ENCODE measurements at places on chromosomes 6 and 20.

- DNase-seq = no peak
These were observed 601.9 kb downstream of the HTR1B start for GRCh38 chr6:76861403-76861802.

- no peak for DNase-seq
These were observed 18.0 kb upstream of the SIM1 start for GRCh38 chr6:100482698-100483097.

DNA sequence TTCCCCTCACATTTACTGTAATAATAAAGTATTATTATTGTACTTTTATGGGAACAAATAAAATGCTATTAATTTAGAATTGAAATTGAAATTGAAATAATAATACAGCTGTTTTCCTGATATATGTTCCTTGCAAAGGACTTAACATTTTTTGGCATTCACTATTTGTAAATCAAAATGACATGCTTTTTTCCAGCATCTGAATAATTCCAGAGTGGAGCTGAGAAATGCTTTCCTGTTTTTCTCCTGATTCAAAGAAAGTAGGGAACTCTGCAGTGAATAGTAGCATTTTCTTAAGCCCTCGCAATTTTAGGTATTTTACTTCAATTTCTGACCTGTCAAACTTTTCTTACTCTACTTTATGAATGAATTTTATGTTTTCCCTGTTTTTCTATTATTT, 72.1 kb downstream of the PHACTR2 start:
- no peak for DNase-seq

DNA sequence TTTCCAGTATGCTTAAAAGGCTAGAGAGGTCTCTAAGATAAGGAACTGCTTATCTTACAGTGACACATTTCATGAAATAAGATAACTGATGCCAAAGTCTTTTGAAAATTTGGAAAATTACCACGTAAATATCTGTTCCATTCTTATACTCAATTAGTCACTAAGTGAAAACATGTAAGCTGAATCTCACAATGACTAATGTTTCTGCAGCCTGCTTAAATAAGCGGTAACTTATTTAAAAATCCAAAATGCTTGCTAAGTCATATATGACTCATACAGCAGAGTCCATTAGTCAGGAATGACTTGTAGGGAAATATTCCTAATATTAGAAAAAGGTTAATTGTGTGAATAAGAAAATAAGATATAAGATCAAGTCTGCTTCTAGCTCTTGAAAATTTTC, 27.8 kb upstream of the LGSN start:
- no peak for DNase-seq

- no peak for DNase-seq
These were observed 11.2 kb downstream of the GNAS-AS1 start for GRCh38 chr20:58839474-58839874.

GRCh38 chr20:57743450-57744095, 33.8 kb upstream of the PMEPA1 start:
- DNase-seq = no peak

GRCh38 chr6:89610149-89610642, 28.4 kb downstream of the LYRM2 start:
- DNase-seq = peak; percentile 52

DNA sequence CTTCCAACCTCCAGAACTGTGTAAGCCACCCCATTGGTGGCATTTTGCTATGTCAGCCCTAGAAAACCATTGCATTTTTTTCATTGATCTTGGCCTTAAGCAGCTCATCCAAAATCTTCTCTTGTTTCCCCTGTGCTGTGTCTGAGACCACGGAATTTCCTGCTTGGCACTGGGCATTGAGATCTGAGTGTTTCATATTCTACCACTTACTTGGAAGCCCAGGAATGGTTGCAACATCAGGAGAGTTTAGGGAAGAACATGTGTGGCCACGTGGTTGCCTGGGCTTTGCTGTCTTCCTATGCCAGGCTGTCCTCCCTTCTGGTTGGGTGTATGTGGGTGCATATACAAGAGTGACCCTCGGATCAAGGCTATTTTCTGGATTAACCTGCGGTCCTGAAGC, 139.3 kb upstream of the PMEPA1 start:
- DNase-seq = no peak

GRCh38 chr6:89986650-89987074, 92.4 kb downstream of the GJA10 start:
- DNase-seq = no peak

DNA sequence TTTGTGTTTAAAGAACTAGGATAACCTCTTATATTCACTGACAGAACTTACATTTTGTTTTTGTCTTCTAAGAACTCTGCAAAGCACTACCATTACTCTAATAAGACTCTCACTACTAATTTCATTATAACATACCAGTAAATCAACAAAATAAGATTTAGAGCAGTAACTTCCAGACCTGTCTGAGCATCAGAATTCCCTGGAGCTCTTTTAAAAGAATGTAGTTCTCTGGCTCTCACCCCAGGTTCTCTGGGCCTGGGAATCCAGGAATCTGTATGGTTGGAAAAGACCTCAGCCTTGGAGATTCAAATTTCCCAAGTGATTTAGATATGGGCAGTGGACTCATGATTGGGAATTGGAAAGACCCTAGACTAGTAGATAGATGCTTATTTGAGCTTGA, 89.4 kb downstream of the JAG1 start:
- DNase-seq = no peak

GRCh38 chr6:124671324-124671723, 290.9 kb upstream of the RNF217 start:
- DNase-seq = no peak

GRCh38 chr6:134347885-134348805, 30.2 kb upstream of the SGK1 start:
- no peak for DNase-seq

- no peak for DNase-seq
These were observed 126.6 kb downstream of the DOK5 start for GRCh38 chr20:54601831-54602515.

DNA sequence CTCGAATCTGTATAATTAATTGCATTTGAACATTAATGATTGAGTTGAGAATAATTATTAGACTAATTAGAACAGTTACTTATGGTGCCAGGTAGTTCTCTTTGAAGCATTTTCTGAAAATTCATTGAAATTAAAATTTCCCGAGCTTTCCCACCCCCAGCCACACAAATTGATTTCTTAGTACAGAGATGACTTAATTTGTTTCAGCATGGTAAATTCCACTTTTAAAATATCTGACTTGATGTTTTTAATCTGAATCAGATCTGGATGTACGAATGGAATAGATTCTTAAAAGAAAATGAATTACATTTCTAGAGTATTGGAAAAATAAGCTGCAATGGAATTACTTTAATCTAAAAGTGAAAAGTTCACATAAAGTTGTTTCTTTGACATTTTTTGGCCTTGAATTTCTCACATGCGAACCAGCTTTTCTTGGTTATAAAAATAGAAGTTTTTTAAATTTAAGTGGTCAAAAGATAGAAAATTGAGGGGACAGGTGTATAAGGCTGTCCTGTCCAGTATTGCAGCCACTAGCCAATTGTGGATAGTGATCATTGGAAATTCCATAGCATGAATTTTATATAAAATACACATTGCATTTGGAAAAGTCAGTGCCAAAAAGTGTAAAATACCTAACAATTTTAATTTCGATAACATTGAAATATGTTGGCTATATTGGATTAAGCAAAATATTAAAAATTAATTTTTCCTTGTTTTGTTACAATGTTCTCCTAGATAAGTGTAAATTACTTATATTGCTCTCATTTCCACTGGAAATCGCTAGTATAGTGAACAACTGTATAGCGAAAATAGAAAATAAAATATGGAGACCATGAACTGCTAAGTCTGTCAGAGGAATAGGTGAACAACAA, 102.9 kb downstream of the OR2B2 start:
- DNase-seq = no peak

DNA sequence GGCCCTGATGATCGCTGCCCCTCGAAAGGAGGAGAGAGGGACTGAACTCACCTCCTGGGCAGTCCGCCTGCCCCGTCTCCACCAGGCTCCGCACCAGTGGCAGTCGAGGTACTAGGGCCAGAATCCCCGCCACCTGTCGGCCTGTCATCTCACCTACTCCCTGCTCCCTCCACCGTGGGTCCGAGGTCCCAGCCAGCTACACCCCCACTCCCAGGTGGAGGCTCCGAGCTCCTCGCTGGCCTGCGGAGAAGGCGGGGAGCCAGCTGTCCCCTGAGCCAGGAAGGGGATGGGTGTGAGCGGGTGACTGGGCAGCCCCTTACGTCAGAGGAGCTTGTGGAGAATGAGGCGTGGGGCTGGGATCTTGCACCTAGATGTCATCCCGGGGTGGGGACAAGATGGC, 1066.5 kb upstream of the MANEA start:
- DNase-seq = no peak

GRCh38 chr20:33211817-33212424, 5.2 kb upstream of the BPIFA3 start:
- peak; percentile 34 for DNase-seq

GRCh38 chr6:34036357-34037069, 109.4 kb downstream of the GRM4 start:
- no peak for DNase-seq

DNA sequence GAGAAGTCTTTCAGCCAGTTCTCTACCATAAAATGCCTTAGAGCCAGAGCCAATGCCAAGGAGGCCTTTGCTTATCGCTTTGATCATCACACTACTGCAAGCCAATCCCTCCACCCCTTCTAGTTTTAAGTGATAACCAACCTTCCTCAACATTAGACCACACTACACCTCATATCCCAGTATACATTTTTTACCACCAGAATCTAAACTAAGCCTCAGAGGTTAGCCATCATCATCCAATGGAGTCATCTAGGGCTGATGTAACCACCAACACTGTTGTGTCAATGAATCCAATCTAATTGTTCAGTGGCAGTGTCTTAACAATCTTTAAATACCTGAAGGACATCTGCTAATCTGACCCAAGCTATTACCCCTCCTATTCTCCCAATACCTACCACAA, 6.4 kb downstream of the ZUP1 start:
- DNase-seq = no peak

- DNase-seq = no peak
These were observed 3.2 kb downstream of the HRH3 start for GRCh38 chr20:62216636-62217566.

DNA sequence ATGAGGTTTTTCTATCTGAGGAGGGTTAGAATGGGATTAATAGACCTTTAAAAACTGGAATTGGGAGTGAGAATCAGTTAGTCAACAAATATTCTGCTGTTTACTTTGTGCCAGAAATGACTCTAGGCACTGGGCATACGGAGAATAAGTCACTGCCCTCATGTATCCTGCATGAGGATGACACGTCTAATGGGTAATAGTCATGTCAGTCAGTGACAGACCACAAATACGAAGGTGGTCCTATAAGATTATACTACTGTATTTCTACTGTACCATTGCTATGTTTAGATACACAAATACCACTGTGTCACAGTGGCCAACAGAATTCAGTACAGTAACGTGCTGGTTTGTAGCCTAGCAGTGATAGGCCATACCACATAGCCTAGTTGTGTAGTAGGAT, 30.7 kb downstream of the ZFAND3 start:
- DNase-seq = no peak

GRCh38 chr6:119355157-119355556, 5.6 kb upstream of the MAN1A1 start:
- DNase-seq = peak; percentile 88

- DNase-seq = no peak
These were observed 73.7 kb upstream of the ESR1 start for GRCh38 chr6:151733680-151734320.

GRCh38 chr6:33620856-33621710, at the start of gene ITPR3:
Gene ITPR3, plus strand, starts transcription at chr6:33621322. Its CDS starts 281 bp downstream, at chr6:33621603.
- peak; percentile 31 for DNase-seq

- no peak for DNase-seq
These were observed 157.5 kb downstream of the TBX18 start for GRCh38 chr6:84606860-84607259.

- no peak for DNase-seq
These were observed 96.0 kb upstream of the PRND start for GRCh38 chr20:4625687-4626086.

- no peak for DNase-seq
These were observed 177.2 kb upstream of the TAB2 start for GRCh38 chr6:149140137-149140909.

DNA sequence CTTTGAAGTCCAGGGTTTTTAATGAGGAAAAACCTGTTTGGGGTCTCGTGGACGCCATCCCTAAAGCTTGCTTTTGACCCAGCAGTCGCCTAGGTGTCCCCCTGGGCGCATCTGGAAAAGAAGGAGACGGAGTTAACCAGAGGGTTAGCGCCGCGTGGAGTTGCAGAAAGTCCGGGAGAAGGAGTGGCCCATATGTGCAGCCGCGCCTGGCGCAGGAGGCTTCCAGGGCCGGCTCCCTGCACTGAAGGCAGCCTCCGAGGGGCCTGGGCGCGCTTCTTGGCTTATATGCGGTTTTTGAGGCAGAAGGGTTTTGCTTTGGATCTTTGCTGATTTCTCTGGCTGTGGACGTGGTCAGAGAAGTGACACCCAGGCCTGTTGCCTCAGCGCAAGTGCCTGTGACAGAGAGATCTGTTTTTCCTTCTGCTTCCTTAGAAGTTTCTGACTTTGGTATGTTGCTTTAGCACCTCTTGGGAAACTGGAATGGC, 987 bp downstream of the TMEM181 start:
- DNase-seq = peak; percentile 46

GRCh38 chr6:8057263-8057662, 6.9 kb downstream of the BLOC1S5 start:
- DNase-seq = no peak

DNA sequence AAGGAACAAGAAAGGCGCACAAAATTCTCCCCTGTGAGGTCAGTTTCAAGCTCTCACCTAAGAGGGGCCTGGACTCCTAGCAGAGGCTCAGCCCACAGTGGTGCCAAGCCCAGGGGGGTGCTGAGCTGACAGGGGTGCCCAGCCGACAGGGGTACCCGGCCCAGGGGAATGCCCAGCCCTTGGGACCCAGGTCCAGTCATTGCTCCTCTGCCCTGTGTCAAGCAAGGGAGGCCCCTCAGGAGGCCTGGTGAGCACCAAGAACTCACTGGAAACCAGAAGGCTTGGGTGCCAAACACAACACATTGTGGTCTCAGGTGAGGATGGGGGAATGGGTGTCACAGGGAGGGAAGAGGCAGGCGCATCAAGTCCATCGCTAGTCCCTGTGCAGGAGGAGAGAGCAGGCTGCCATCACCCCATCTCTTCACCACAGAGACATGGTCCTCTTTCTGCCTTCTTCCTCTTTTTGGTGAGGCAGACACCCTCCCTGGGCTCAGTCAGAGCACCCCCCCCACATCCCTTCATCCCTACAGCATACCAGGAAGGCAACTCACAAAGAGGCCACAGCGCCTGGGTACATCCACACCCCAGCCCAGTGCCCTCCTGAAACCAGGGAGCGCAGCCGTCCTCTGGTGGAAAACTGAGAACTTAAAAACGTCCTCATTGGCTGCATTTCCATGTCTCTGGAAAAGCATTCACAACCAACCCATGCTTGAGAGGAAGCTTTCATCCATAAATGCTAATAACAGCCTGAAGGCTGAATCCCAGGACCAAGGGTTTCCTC, 111.3 kb downstream of the BANF2 start:
- DNase-seq = peak; percentile 38

DNA sequence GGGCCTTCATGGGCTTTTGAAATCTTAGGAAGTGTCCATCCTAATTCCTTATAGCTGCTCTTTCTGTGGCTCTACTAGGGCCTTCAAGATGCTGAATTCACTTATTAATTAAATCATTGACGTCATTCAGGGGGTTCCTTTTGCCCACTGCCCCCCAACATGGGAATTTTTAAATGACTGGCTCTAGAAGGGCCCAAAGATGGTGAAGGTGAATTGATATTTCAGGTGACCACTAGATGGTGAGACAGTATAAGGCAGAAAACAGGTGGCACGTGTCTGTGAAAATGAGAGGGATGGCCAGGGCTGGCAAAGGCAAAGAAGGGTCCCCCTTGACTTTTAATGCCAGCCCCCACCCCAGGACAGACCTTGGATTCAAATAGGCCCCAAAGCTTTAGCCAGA, 11.8 kb downstream of the GNAS start:
- no peak for DNase-seq

GRCh38 chr6:52927451-52927850, 18.0 kb upstream of the GSTA3 start:
- no peak for DNase-seq
